CD4-positive, alpha-beta T cell (primary cell): ENCODE measurements at places on chromosomes 2 and 18.

GRCh38 chr2:33432871-33433270 lies 43.6 kb upstream of the RASGRP3 start:
- DNase-seq: no peak

- DNase-seq: peak; percentile 32
Measured at GRCh38 chr2:191638079-191638801, 39.7 kb upstream of the NABP1 start.

GRCh38 chr2:187055463-187055862 lies 206.5 kb upstream of the ZSWIM2 start:
- DNase-seq: no peak

- no peak for DNase-seq
Measured at GRCh38 chr18:77862066-77862757, 612.6 kb downstream of the GALR1 start.

- DNase-seq: no peak
Measured at GRCh38 chr2:173034143-173034542, 41.5 kb upstream of the MAP3K20 start.

GRCh38 chr2:134269230-134269629 lies 15.4 kb downstream of the MGAT5 start:
- DNase-seq: no peak

- DNase-seq: no peak
Measured at GRCh38 chr2:120441744-120442471, 96.0 kb downstream of the INHBB start.

- DNase-seq: no peak
Measured at GRCh38 chr2:149986861-149987260, 399.3 kb upstream of the MMADHC start.

- peak; percentile 34 for DNase-seq
Measured at GRCh38 chr18:77061946-77062517, 70.6 kb downstream of the MBP start.

GRCh38 chr2:136399667-136400289 lies 281.8 kb upstream of the CXCR4 start:
- DNase-seq: no peak

- no peak for DNase-seq
Measured at GRCh38 chr2:134855709-134856108, 17.3 kb downstream of the ACMSD start.

DNA sequence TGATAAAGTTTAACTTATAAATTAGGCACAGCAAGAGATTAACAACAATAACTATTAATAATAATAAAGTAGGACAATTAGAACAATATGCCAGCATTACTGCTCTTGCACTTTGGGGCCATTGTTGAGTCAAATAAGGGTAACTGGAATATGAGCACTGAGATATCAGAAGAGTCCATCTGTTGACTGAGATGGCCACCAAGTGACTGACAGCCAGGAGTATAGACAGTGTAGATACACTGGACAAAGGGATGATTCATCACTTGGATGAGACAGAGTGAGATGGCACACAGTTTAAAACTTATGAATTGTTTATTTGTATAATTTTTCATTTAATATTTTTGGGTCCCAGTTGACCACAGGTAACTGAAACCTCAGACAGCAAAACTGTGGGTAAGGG lies 20.0 kb downstream of the NAB1 start:
- no peak for DNase-seq
